Activated naive CD4-positive, alpha-beta T cell (primary cell): ENCODE measurements at places on chromosomes 3 and 15.

DNA sequence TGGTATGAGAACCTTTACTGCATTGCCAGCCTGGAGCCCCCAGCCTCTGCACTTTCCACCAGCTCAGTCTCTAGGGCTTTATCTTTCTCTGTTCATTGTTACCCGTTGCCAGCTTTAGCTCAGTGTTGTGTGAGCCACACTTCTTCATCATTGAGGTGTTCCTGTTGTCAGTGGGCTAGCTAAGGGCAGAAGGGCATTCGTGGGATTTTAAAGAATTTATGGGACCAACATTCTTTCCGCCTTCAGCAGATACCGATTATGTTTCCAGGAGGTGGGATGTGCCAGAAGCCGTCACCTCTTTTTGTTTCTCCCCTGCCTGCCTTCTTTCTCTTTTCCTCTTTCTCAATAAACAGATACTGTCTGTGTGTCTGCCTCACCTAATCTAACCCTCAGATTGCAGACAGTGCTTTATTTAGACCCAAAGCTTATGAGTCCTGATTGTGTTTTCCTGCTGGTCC lies 64.5 kb downstream of the PGPEP1L start:
- no peak for DNase-seq

DNA sequence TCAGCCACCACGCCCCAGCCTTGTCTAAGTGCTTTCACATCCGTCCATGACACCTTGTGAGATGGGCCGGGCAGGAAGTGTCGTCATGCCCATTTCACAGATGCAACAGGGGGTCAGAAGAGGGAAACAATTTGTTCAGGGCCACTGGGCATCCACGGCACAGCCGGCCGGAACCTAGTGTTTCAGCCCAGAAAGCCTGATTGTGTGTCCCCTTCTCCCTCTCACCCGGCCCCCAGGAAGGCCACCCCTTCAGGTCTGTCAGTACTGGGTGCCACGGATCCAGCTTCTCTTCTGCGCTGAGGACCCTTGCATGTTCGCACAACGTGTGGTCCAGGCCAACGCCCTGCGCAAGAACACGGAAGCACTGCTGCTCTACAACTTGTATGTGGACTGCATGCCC lies 15.8 kb downstream of the DNAH1 start:
- no peak for DNase-seq

- no peak for DNase-seq
Measured at GRCh38 chr3:42117175-42118008, 26.2 kb downstream of the TRAK1 start.

- DNase-seq: no peak
Measured at GRCh38 chr15:43528542-43529007, 11.2 kb downstream of the MAP1A start.
